Stimulated activated CD4-positive, alpha-beta T cell treated with anti-CD3 and anti-CD28 coated beads, Interleukin-1b, Interleukin-23, amount 100 ng/mL, for 1 hour (primary cell): ENCODE measurements at places on chromosomes 1 and 21.

DNA sequence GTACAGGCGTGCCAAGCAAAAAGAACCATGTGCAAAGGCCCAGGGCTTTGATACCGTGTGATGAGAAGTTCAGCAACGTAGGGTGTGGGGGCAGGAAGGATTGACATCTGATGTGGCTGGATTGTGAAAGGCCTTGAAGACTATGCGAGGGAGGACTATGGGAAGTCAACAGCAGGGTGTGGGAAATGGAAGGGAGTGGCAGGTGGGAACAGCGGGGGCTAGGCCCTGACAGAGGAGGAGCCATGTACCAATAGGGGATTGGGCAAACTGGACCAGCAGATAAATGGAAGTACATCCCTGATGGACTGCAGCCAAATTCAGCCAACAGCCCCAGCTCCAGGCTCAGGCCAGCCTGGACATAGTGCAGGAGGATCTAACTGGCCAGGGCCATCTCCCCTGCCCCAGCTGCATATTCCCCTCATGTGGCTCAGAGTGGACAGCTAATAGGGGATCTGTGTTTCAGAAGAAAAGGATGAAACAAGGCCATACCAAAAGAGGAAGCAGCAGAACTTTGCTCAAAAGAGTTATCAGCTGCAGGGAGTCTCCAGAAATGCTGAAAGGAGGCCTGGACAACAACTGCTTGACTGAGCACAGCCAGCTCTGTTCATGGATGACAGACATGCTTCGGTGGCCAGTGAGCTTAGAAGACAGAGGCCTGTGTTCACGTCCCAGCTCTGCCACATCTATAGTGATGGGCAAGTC, 140.2 kb upstream of the SGIP1 start:
- DNase-seq: no peak

DNA sequence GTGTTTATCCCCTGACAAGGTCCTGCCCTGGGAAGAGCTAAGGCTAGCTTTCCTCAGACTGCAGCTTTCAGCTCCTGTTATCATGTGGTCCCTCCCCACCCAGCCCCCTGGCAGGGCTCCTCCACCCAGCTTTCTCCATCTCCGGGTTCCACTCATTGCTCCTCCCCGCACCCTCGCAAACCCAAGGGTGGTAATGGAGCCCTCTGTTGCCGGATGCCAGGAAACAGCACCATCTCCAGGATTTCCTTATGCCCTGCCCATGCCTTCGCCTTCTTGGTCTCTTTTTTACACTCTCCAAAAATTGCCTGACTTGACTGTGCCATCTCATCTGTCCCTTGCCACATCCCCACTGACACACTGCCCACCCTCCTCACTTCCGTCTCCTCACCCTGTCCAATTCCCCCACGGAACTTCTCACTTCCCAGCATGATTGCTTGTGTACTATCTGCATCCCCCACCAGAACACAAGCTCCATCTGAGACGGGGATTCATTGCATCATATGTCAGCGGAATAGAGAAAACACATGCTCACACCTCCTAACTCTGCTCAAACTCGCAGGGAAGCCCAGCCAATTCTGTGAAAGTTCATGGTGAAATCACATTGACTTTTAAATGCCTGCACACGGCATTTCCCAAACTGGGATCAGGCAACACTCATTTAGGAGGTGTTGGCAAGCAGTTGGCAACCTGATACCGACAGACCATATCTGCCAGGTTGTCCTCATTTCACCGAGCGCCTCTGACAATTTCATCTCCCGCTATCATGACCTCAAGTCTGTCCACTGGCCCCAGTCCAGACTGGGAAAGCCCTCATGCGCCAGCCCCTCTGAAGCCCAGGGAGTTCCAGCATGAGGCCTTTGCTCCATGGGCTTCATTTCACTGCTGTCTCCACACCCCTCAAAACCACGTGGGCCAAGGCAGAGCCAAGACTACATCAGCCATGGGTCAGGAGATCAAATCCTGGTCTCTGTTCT, 201.1 kb downstream of the MATN1 start:
- DNase-seq: no peak

DNA sequence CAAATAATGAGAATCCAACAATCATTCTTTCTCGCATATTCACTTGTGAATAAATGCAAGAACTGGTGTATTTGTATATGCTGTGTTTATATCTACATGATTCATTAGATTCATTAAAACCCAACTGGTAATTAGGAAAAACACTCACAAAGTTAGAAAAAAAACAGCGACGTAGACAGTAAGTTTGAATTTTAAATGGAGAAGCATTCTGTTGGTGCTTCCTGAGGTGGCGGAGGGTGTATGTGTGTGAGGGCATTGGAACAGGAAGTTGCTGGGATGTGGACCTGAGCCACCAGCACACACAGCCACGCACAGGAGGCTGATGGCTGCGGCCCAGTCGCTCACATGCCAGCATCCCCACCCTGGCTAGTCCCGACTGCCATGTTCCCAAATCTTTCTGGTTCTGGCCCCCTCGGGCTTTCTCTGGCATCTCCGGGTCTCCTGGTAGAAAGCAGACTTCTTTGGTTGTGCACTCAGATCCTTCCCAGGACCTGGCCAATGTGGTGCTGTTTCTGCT, 121.6 kb upstream of the IRF2BP2 start:
- no peak for DNase-seq

DNA sequence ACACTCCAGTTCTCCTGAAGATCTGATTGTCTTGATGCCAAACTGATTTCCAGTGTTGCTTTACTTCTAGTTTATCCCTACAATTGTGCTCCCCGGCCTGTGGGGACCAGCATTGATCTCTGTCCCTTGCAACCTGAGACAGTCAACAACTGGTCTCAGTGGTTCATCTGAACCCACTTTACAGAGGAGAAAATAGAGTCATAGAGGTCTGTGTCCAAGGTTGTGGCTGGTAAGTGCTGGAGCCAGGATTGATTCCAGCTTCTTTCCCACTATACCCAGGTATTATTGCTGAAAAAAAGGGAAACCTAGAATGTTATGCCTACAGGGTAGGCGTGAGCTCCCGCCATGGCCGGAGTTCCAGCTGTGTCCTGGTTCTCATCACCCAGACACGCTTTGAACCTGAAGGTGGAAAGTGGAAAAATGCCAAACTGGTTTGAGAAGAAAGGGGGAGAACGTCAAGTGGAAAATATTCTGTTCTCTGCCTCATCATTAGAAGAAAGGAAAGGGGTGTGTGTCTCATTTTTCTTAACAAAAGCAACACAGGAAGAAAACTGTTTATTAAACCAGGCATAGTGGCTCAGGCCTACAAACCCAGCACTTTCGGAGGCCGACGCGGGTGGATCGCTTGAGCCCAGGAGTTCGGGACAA, 60.7 kb upstream of the ITPKB start:
- no peak for DNase-seq

- no peak for DNase-seq
Observed at GRCh38 chr1:66274634-66275033, 259.3 kb upstream of the SGIP1 start.

GRCh38 chr21:44347911-44348451, 5.4 kb upstream of the TRPM2 start:
- DNase-seq: no peak

DNA sequence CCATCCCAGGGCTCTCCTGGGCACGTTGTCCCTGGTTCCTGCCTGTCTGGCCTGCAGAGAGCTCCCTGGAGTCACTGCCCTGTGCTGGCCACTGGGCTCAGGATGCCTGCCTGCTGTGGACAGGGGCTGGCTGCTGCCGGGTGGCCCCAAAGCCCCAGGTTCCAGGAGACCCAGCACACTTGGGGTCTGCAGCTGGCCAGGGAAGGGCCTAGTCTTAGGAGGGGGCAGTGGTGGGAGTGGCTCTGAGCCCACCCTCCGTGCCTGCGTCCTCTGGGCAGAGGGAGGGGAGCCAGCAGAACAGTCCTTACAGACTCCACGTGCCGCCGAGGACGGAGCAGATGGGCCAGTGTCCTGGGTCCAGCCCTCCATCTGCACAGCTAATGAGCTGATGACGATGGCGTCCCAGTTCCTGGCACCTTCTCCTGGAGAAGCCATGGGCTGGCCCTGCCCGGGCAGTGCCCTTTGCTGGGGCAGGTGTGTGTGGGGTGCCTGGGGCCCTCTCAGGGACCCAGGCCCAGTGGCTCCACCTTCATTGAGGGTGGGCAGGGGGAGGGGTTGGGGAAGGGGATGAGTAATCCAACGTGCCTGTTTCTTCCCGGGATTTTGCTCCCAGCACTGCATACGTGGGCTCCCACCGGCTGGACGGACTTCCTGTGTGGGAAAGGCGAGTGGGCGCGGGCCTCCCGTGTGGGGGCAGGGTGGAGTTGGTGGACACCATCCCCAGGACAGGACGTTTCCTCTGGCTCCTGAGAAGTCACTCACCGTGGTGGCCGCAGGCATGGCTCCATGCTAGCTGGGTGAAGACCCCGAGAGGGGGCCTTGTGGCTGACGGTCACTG, 6.8 kb upstream of the PLCH2 start:
- no peak for DNase-seq

DNA sequence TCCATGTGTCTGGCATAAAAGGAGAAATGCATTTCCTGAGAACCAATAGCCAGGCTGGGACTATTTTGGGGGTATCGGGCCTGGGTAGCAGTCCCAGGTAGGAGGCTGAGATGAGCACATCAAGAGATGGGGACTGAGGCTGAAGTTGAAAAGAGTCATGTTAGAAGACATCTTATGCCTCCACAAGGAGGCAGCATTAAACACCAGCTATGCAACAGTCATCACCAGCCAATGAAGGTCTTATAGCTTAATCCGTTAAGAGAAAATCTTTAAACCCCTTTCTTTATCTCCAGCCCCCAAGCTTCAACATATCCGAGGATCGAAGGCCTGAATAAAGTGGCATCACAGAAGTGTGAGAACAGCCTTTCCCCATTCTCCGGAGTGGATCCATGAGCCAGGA, 640.7 kb upstream of the PTBP2 start:
- no peak for DNase-seq

- no peak for DNase-seq
Observed at GRCh38 chr1:13664451-13664850, 35.5 kb upstream of the PRDM2 start.

DNA sequence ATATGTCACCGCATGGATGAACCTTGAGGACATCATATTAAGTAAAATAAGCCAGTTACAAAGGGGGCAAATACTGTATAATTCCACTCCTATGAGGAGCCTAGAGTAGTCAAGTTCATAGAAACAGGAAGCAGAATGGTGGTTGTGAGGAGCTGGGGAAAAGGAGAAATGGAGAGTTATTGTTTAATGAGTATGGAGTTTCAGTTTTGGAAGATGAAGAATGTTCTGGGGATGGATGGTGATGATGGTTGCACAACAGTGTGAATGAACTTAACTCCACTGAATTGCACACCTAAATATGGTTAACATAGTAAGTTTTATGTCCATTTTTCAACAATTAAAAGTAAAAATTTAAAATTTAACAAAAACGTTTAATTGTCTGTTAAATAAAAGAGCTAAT, 220.9 kb upstream of the JUN start:
- no peak for DNase-seq

- no peak for DNase-seq
Observed at GRCh38 chr1:192601567-192601966, 26.0 kb downstream of the RGS1 start.

DNA sequence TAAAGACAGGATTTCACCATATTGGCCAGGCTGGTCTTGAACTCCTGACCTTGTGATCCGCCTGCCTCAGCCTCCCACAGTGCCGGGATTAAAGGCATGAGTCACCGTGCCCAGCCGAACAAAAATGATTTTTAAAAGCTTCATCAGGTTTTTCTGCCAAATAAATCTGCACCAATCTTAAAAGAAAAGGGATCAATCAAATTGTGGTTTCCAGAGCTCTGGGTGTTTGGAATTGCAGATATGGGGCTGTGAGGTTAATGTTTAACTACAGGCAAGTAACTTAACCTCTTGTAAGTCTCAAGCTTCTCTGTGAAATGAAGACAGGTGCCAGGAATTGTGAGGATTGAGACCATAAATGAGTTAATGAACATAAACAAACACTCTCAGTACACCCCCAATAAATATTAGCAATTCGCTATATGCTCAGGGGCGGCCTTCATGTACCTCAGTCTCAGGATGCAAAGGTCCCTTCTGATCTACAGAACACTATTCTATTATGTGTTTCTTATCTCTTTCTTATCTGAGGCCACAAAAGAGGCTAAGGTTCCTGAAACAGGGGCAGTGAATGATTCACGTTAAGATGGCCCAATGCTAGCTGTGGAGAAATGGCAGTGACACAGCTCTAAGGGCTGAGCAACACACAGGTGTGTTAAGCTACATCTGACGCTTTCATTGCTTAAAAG, 7.1 kb upstream of the GNPAT start:
- no peak for DNase-seq

GRCh38 chr1:110011527-110012041, 22.8 kb upstream of the STRIP1 start:
- no peak for DNase-seq

DNA sequence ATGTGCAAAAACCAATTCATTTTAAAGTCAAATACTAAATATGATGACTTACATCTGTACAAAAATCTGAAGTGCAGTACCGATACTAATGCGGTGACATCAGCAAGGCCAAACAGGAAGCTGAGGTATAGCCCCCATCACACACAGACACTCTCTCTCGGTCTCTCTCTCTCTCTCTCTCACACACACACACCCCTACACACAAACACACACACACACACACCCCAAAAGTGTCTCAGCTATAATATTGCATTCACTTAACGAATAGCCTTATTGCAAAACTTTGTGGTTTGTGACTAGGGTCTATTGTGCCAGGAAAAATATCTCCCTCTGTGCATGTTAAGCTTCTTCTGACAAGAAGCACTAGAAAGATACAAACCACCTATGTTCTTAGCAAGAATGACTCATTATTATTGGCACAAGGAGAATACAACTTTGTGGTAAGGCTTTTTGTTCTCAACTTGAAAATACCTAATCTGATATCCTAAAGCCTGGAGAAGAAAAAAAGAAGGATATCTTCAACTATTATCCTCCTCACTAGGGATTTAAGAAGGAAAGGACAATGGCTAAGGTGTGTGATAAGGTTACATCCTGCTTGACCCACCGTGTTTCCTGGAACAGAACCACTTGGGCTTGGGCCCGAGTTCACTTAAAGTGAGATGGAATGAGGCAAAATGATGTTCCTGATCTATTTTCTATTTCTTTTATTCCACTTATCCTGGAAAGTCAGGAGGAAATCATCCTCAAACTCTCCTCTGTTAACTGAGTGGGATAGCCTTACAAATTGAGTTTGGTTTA, 107.1 kb downstream of the NIBAN1 start:
- DNase-seq: peak; percentile 13
